ENCODE measurements at places on chromosomes 3 and 15. TPM values are rescaled to one million over a fixed set of nuclear protein-coding genes. Genes with fewer than 3 reads are reported as not detected.

DNA sequence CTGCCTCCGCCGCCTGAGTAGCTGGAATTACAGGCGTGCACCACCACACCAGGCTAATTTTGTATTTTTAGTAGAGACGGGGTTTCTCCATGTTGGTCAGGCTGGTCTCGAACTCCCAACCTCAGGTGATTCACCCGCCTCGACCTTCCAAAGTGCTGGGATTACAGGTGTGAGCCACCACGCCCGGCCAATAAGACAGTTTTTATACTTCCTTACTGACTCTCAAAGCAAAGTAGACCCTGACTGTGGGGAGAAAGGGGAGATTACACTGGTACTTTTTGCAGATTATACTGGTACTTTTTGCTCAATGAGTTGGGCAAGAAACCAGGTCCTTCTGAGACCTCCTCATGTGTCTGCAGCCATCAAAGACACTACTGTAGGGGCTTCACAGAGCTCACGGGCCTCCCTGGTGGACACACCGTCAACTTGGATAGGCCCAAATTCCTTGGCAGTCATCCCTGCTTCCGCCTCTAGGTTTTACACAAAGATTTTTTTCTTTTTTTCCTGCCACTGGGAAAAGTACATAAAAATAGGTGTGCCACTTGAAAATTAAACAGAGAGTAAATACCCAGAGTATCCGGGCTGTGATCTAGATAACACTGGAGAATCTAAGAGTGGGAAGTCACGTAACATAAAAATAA is 143.3 kb upstream of the WNT5A start:
- DNase-seq: no peak
- H3K27ac ChIP-seq: no peak overlapping the region
- H3K4me1 ChIP-seq: no peaks in the 10 kb centered on the region
- H3K36me3 ChIP-seq: no peaks in the 10 kb centered on the region
- H3K4me3 ChIP-seq: no peak overlapping the region
- H3K27me3 ChIP-seq: no peaks in the 10 kb centered on the region

- no peaks in the 10 kb centered on the region for H3K36me3 ChIP-seq
- H3K4me1 ChIP-seq: peaks cover 12% of the 10 kb centered on the region
- H3K27me3 ChIP-seq: no peaks in the 10 kb centered on the region
- no peak for DNase-seq
Observed at GRCh38 chr3:58900386-58900785, 149.4 kb downstream of the CFAP20DC start.

- no peak overlapping the region for H3K4me3 ChIP-seq
- H3K27me3 ChIP-seq: no peaks in the 10 kb centered on the region
- DNase-seq: no peak
- no peaks in the 10 kb centered on the region for H3K4me1 ChIP-seq
Observed at GRCh38 chr3:81451611-81452010, 309.8 kb downstream of the GBE1 start.

- H3K36me3 ChIP-seq: no peaks in the 10 kb centered on the region
- peaks cover 58% of the 10 kb centered on the region for H3K4me1 ChIP-seq
- DNase-seq: peak; percentile 81
- H3K27ac ChIP-seq: peak overlapping the region; percentile 94
- H3K4me3 ChIP-seq: peak overlapping the region; percentile 16
Observed at GRCh38 chr3:32457971-32458471, 44.6 kb downstream of the CMTM6 start.

DNA sequence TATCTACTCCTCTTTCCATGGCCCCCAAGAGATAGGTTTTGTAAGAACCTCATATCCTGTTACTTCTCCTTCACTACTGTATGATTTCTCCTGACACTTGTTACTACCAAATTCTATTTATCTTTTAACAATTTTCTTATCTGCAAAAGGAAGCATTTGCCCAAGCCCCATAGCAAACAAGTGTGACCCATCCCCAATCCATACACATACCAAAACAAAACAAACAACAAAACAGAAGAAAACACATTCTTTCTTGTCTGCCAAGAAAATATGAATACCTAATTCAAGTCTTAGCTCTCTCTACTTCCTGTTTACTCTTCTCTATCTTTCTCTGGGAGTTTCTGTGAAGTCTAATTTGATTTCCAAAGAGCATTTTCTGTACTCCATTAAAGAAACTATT is 39.0 kb upstream of the AADAC start:
- no peak overlapping the region for H3K27ac ChIP-seq
- H3K27me3 ChIP-seq: peaks cover 4% of the 10 kb centered on the region
- no peaks in the 10 kb centered on the region for H3K4me1 ChIP-seq
- no peaks in the 10 kb centered on the region for H3K36me3 ChIP-seq
- H3K4me3 ChIP-seq: no peak overlapping the region

DNA sequence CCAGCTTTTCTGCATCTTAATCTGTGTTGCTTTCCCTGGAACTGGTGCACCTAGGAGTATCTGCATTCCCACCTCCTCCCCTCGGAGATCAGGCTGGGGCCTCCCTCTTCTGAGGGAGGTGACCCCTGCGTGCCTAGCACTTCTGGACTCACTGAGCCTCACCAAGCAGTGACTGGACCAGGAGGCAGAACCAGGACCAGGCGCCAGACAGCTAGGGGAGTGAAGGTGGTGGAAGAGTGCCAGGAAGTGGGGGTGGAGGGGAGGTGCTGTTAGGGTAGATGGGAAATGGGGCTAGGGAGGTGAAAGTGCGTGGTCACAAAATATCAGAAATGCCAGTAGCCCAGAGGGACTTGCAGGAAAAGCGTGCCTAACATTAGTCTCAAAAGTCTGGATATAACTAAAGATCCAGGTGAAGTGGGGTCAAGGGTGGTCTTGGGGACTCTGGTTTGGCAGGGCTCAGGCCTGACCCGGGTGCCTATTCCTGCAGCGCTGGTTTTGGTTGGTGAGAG is 1.2 kb downstream of the DUOXA2 start:
- H3K27me3 ChIP-seq: peaks cover 32% of the 10 kb centered on the region
- H3K4me3 ChIP-seq: no peak overlapping the region
- no peak overlapping the region for H3K27ac ChIP-seq
- H3K4me1 ChIP-seq: peaks cover 53% of the 10 kb centered on the region

GRCh38 chr3:82633319-82633718 is 871.9 kb upstream of the GBE1 start:
- no peak for DNase-seq
- no peak overlapping the region for H3K27ac ChIP-seq
- H3K36me3 ChIP-seq: no peaks in the 10 kb centered on the region

DNA sequence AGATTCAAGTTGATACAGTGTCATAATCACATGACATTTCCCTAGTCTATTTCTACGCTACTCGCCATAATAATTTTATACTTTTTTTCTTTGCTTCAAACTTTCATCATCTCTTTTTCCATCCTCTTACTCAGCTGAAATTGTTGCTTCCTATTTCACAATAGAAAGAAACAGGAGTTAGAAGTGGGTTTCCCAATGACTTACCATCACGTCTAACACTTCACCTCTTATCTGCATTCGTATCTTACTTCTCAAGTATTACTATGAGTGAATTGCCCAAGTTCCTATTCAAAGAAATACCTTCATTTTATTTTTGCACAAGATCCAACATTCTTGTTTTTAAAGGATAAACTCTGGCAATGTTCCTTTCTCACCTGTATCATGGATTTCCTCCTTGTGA is 1539.9 kb downstream of the SI start:
- no peak overlapping the region for H3K27ac ChIP-seq
- no peak overlapping the region for H3K4me3 ChIP-seq
- H3K4me1 ChIP-seq: no peaks in the 10 kb centered on the region

GOLGA8F gene
- not detected for total RNA-seq

C3orf20 gene
- total RNA-seq: 0.82 TPM

IQCF5 gene
- total RNA-seq: not detected

C3orf52 gene
- total RNA-seq: 0.95 TPM

CLDN1 gene
- not detected for total RNA-seq

ANKUB1 gene
- total RNA-seq: not detected

NLGN1 gene
- total RNA-seq: not detected

GOLGA8J gene
- total RNA-seq: not detected

GHSR gene
- total RNA-seq: not detected

NDUFB4 gene
- 59.3 TPM for total RNA-seq
